COR-L47 (cell line): ENCODE measurements at places on chromosomes 11 and 22.
A peak's percentile ranks its signal among the peaks of the same experiment; 100 is the strongest.

DNA sequence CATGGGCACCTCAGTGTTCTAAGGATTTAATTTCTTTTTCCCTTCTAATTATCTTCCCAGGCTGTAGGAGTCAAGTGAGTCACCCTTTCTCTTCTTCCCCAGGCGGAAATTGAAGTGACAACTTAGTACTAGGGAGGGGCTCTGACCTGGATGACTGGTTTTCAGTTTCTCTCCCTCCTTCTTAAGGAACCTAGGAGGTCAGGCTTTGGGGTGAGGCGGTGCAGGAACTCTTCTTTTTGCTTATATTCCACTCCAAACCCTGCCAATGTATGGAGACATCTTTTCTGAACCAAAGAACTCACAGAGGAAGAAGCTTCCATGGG is 12.6 kb downstream of the ZDHHC5 start:
- DNase-seq = no peak

DNA sequence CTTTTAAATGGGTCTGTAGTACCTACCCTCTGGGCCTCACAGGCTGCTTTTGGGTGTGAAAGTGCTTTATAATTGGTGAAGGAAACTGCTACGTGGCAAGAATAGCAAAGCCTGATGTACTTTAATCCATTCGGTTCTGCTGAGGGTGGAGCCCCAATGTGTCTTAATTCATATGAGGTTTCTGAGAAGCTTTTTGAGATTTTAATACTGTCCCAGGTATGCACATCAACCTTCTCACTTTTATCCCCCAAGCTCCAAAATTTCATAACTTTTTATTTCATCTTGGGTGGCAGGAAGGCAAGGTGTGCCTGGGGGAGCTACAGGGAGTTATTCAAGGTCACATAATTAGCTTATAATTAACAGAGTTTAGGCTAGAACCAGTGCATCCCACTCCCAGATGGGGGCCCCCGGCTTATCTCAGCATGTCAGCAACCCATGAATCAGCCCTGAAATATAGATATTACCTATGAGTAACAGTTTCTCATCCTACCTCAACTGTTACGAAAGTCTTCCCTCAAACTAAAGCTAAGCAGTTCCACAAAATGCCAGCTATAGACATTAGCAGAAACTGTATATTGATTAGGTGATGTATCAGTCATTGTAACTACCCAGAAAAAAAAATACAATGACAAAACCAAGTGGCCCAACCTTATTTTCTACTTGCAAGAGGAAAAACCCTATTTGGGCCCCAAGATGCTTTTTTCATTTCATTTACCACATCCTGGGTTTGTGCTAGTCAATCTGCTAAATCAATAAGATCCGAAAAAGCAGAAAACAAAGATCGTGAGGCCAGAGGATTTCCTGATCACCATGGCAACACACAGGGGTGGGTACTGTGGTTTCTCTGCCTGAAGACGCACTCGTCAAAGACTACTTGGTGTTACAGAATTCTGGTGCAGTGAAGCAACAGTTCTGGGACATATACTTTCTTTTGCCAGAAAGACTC is 26.7 kb downstream of the CD44 start:
- DNase-seq = no peak

DNA sequence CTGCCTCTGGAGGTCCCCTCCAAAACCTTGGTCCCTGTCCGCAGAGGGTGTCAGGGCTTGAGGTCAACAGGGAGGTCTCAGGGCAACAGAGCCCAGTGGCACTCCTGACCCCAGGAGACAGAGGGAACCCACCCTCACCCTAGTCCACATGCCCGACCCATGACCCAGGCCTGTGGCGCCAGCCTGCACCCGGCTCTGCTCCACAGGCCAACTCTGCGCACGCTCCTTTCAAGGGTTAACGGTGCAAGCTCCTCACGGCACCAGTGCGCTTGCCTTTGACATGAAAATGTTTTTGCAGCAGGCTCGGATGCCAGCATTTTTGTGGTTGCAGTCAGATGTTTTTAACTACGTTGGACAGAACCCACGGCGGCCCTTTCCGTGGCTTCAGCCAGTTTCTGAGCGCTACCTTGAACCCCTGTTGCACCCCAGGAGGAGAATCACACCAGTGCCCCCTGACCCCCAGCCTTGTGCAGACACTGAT is 68.6 kb downstream of the CDKN1C start:
- no peak for DNase-seq

GRCh38 chr22:25878933-25879332 is 136.9 kb downstream of the MYO18B start:
- DNase-seq = peak; percentile 49

GRCh38 chr11:70498171-70498571 is 99.8 kb downstream of the CTTN start:
- DNase-seq = no peak

- DNase-seq = no peak
Measured at GRCh38 chr22:40818192-40818746, 877 bp downstream of the SLC25A17 start.

GRCh38 chr11:117900121-117900648 is 23.7 kb upstream of the FXYD6 start:
- no peak for DNase-seq

GRCh38 chr11:132623511-132623910 is 908.8 kb downstream of the OPCML start:
- DNase-seq = no peak

DNA sequence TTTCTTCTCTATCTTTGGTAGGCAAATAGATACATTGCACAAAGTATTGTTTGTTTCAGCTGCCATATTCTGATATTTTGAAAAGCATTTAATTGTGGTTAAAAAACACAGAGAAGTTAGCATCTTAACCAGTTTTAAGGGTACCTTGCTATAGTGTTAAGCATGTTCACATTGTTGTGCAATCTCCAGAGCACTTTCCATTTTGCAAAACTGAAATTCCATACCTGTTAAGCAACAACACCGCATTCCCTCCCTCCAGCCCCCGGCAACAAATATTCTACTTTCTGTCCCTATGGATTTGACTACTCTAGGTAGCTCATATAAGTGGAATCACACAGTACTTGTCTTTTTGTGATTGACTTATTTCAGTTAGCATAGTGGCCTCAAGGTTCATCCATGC is 33.9 kb downstream of the CNTF start:
- no peak for DNase-seq

DNA sequence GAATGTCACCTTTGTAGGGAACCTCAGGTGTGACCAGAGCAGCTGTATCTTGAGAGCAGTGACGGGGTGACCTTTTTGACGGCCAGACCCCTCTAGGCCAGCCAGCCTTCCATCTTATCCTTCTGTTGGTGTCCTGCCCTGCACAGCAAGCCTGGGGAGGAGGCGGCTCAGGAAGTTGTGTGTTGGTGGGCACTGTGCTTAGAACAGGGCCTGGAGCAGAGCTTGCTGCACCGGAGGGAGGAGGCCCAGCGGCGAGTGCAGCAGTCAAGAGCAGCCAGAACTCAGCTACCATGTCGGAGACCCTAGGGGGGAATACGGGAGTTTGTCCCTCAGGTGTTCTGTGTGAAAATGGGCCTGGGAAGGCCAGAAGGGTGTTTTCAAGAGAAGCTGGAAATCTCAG is 129.4 kb downstream of the OSBP2 start:
- DNase-seq = no peak

GRCh38 chr22:39535357-39535725 is 2.8 kb upstream of the RPS19BP1 start:
- DNase-seq = no peak

DNA sequence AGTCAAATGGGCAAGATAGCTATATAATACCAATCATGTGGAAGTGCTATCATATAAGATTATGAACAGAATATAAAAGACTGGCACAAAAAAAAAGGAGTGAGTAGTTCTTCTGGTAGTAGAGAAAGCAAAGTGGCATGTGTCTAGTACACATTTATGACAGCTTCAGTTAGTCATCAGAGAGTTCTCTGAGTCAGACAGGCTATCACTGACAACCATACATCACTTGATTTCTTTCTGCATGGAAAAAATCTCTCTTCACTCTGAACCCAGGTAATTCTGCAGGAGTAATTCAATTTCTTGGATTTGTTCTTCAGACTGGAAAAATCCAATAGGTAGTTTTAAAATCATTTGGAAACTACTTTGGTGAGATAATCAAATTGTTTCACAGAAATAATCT is 286.8 kb upstream of the ANO3 start:
- no peak for DNase-seq

DNA sequence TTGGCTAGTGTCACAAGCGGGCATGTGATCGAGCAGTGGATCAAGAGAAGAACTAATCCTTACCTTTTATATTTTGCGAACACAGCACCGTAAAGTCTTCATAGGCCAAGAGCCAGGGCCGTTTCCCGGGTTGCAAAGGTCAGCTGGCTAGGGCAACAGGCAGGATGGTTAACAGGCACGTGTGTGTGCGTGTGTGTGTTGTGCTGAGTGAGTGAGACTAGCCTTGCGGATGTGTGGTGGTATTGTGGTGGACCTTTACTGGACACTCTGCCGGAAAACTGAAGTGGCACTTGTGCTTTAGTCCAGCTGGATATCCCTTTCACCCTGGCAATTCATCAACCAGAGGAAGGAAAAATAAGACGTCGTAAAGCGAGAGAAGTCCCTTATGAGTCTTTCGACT is 176.7 kb downstream of the BCR start:
- DNase-seq = no peak

- no peak for DNase-seq
Measured at GRCh38 chr11:614623-615503, 887 bp downstream of the IRF7 start.

- DNase-seq = no peak
Measured at GRCh38 chr11:845872-846495, 3.3 kb downstream of the TSPAN4 start.

GRCh38 chr11:125600663-125601062 is 8.0 kb downstream of the STT3A start:
- no peak for DNase-seq

- DNase-seq = no peak
Measured at GRCh38 chr11:119483881-119484371, 61.0 kb upstream of the THY1 start.

- DNase-seq = no peak
Measured at GRCh38 chr11:3129181-3129590, 35.9 kb downstream of the OSBPL5 start.

DNA sequence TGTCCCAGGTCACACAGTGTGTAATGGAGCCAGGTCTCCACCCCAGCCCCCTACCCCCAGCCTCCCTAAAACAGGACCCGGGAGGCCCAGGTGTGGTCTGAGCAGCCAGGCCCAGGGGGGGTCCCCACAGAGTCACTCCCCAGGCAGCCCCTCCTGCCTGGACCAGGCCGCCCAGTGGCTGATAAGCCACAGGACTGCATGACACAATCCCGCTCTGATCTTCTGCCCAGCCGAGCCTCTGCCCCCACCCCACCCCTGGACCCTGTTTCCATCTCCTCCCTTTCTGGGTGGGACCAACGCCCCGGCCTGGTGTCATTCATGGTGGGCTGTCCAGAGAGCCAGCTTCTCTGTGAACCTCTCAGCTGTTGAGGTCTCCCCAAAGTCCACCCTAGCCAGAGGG is 7.8 kb upstream of the LIF start:
- DNase-seq = no peak

- peak; percentile 36 for DNase-seq
Measured at GRCh38 chr22:27810609-27811151, 9.1 kb upstream of the MN1 start.

GRCh38 chr22:48208894-48209293 is 1446.4 kb downstream of the TBC1D22A start:
- DNase-seq = no peak

DNA sequence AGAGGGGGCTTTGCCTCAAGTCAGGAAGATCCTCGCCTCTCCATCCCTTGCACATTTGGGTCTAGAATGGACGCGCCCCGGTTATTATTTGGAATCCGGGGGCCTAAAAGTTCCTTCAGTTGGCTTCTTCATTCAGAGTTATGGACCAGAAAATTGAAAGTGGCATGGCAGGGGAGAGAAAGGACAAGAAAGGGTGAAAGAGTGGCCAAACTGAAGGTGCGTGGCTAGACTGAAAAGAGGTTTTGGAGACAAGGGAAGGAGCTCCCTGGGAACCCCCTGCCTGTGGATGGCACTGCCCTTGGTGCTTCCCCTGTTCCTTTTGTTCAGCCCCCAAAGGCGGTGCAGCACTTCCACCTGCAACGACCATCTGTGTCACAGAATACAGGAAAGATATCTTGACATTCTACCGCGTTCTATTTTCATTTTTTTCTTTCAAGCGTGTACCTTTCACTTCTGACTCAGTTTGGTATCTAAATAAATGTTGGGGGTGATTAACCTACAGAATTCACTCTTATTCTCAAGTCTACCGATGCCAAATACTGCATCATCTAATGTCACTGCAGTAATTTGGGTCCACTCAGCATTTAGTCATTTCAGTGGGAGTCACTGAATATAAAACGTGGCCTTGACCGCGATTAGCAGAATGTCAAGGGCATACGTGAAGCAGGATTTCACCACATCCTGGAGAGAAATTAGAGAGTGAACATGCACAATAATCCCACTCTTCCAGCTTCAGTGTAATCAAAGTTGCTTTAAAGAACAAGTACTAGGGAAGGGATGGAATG is 88.1 kb upstream of the ARHGAP32 start:
- DNase-seq = peak; percentile 45

DNA sequence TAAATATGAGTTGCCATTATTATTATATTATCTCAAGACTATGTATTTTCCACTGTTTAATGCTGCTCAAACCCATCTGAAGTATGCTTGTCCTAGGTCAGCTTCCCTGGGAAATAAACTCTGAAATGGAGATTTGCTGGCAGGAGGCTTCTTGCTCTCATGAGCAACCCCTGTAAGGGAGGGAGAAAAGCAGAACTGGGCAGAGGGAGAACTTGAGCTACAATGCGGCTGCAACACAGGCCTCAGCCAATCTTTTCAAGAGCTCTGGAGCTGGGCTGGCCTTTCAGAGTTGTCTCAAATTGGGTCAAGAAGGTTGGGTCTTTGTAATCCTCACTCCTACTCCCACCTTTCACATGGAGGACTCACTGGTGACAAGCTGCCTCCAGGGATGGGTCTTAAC is 412.6 kb downstream of the TENM4 start:
- no peak for DNase-seq

DNA sequence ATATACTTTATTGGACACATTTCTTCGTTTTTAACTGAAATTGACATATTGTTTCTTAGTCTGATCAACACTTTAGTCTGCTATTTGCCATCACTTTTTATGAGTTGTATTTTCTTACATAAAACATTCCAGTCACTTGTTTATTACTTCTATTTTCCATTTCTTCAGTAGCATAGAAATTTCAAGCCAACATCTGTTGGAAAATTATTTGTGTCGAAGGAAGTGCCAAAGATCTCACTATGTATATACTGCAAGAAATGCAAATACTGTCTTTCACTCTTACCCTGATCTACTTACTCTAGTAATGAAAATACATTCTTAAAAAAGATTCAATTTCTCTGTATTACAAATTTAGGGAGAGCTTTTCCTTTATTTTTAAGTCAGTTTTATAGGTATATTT is 105.9 kb downstream of the SLC17A6 start:
- DNase-seq = no peak

GRCh38 chr11:19326499-19326898 is 85.8 kb upstream of the E2F8 start:
- no peak for DNase-seq
